Motor neuron (in vitro differentiated cells): ENCODE measurements at places on chromosomes 6 and 20. TPM values are rescaled to one million over a fixed set of nuclear protein-coding genes. Genes with fewer than 3 reads are reported as not detected.

Gene MCCD1
- 0.32 and 0.75 TPM in 2 replicates for total RNA-seq

Gene BPIFB4
- not detected in 2 replicates for total RNA-seq

Gene PRDM13
- total RNA-seq, result not detected in 2 replicates

Gene HCRTR2
- 4.7 and 8.6 TPM in 2 replicates for total RNA-seq

Gene ACTL10
- total RNA-seq, result 1.1 and 1.2 TPM in 2 replicates
